Fibroblast of lung (primary cell): ENCODE measurements at places on chromosomes 16 and 17. TPM values are rescaled to one million over a fixed set of nuclear protein-coding genes. Genes with fewer than 3 reads are reported as not detected.
A peak's percentile ranks its signal among the peaks of the same experiment; 100 is the strongest.

DNA sequence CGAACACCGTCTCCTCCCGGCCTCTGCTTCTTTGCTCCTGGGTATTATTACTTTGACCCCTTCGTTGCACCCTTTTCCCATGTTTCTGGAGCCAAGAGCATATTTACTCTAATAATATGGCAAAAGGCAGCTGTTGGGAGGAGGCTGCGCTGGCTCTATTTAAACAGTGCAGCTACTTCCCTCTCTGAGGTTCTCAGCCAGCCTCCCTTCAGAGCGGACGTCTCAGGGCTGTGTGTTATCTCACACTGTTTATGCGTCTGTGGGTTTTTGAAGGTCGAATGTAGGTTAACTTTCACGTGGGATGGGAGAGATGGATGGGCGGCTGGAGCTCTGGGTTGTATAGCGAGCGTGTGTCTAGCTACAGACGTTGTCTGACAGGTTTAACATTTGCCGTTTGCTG is 45.3 kb downstream of the COX4I1 start:
- peak; percentile 50 for DNase-seq
- no peaks in the 10 kb centered on the region for H3K4me1 ChIP-seq
- H3K27me3 ChIP-seq, result peaks cover 16% of the 10 kb centered on the region
- H3K27ac ChIP-seq, result no peak overlapping the region
- no peak overlapping the region for H3K4me3 ChIP-seq

TMC8 gene
- total RNA-seq, result not detected in 2 replicates

KRTAP9-1 gene
- total RNA-seq, result not detected in 2 replicates

PLSCR3 gene
- total RNA-seq, result 18.7 and 25.4 TPM in 2 replicates

TEX14 gene
- total RNA-seq, result under 0.01 TPM in 2 replicates

SLC47A1 gene
- total RNA-seq, result 0.26 and 0.66 TPM in 2 replicates
